ENCODE measurements at places on chromosomes 2 and 18.

GRCh38 chr2:49240608-49241007 is 86.3 kb upstream of the FSHR start:
- no peak for DNase-seq

GRCh38 chr2:128273469-128274081 is 45.1 kb downstream of the HS6ST1 start:
- no peak for DNase-seq

- no peak for DNase-seq
Measured at GRCh38 chr2:237422309-237422708, 8.3 kb upstream of the COL6A3 start.

- DNase-seq, result no peak
Measured at GRCh38 chr18:68608851-68609490, 105.9 kb downstream of the TMX3 start.

GRCh38 chr2:46489423-46490174 is 10.2 kb downstream of the TMEM247 start:
- DNase-seq, result peak; percentile 76

GRCh38 chr2:9174771-9175437 is 31.7 kb upstream of the ASAP2 start:
- peak; percentile 75 for DNase-seq

DNA sequence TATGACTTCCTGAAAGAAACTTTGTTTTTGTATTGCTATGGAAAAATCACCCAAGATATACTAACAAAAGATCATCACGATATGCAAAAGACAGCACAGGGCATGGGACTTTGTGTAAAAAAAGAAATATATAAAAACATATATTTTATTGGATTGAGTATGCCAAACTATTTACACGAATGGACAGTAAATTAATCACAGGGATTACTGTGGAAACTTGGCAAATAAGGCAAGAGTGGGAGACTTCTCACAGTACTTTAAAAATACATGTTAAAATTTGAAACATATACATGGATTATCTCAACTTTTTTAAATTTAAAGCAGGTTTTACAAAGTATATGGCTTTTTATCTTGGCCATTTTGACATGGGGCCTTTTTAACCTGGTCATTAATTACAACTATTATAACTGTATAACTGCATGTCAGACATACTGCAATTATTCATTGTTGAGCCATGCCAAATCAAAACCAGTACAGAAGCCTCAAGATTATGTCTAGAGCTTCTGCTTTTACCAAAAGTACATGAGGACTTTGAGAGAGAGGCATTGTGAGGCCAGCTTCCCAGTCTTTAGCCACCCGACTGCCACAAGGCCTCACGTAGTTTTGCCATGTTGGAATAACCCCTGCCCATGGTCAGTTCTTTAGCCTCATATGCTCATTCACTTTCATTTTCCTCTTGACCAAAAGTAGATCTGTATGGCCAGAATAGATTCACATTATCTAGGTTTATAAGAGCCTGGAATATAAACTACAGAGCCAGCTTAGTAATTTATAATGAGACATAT is 419.8 kb downstream of the SETBP1 start:
- peak; percentile 13 for DNase-seq

GRCh38 chr18:74225193-74225840 is 66.4 kb downstream of the CYB5A start:
- DNase-seq, result no peak

DNA sequence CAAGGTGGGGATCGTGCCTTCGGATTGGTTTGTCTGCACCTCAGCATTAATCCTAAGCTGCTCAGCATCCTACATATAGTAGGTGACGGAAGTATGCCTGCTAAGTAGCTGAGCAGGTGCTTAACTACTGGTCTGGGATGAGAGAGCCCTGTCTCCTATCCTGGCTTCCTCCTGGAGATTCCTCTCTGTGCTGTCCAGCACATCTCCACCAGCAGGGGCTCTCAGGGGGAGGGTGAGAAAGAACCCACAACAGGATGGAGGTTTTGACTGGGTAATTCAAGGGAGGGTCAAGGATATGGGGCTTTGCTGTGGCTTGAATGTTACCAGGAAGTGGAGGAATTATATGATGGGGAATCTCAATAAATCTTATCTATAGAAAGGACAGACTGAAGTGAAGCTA is 45.4 kb upstream of the KIF5C start:
- no peak for DNase-seq

DNA sequence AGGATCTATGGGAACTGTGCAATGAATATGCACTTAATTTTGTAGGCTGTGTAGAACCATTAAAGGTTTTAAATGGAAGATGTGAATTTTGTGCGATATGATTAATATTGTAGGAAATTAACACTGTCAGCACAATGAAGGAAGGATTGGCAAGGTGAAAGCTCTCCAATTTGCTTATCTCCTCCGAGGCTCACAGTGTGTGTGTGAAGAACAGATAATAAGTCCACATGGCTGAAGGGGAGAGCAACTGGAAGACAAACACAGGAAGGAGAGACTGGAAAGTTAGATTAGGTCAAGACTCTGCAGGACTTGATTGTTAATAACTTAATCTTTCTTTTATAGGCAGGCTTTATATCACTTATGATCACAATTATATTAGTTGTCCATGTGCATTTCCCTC is 269.7 kb upstream of the VRK2 start:
- no peak for DNase-seq

- peak; percentile 43 for DNase-seq
Measured at GRCh38 chr2:128549094-128549493, 230.4 kb upstream of the HS6ST1 start.

GRCh38 chr2:237348281-237348865 is 65.6 kb downstream of the COL6A3 start:
- no peak for DNase-seq

DNA sequence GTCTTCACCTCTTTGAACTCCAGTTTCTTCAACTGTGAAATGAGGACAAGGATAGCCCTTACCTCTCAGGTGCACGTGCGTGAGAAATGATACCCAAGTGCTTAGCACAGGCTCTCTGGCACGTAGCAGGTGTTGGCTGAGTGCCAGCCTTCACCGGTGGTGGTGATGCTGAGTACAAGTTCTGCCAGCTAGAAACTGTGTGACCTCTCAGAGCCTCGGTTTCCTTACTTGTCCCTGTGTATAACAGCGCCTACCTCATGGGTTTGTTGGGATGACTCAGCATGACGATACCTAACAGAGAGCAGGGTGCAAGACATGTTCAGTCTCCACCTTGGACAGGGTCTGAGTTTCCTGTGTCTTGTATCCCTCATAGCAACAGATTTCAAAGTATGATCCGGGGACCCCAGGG is 205.1 kb downstream of the TNS1 start:
- DNase-seq, result no peak

DNA sequence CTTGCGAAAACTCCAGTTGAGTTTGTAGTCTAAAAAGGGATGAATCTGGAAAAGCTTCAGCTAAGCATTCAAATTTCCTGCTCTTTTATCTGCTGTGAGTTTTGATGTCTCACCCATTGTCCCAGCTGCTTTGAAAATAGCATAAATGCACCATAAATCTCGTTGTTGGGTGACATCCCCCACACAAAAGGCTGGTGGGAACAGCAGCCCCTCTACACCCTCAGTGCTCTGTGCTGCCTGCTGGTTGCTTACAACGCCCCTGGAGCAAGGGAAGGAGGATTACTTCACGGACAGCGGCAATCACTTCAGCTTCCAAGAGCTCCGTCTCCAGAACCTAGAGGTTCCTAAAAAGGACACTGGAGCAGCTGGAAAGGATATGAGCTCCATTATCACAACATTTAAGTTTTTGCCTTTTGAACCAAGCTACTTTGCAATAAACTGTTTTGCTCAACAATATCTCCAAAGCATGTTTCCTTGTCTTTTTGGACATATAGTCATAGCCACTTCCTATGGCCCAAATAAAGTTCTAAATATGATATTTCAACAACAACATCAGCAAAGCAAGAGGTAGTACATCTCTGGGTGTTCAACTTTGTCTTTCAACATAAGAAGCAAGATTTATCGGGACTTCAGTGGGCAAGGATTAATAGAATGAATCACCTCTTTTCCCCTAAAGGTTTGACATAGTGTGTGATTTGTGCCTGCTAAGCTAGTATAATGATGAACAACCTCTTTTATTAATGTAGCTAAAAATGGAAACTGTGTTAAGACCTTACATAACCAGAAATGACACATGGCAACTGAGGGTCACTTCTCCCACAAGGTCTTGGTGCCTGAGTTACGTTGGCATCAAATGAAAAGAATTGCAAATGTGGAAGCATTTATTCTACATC is 413.5 kb downstream of the TXNL1 start:
- no peak for DNase-seq

DNA sequence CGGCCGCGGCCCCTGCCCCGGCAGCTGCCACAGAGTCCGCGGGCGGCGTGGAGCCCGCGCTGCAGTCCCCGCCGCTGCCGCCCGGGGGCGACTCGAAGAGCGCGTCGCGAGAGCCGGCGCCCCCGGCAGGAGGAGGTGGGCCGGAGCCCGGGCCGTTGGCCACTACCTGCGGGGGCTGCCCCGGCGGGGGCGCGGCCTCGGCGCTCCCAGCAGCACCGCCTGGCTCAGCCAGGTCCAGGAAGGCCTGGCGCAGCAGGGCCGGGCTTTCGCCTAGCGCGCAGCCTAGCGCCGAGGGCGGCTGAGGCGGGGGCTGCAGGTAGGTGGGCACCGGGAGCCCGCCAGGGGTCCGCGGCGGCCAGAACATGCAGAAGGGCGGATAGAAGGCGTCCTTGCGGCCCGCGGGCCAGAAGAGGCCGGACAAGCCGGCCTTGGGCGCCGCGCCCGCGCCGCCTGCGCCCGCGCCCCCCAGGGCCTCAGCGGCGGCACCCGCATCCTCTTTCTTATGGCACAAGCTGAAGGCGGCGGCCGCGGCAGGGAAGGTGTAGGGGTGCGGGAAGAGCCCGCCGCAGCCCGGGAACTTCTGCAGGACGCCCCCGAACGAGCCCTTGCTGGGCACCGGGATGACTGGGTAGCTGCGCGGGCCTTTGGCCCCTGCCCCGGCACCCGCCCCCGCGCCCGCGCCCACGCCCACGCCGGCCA is 3.9 kb downstream of the SKOR2 start:
- no peak for DNase-seq

DNA sequence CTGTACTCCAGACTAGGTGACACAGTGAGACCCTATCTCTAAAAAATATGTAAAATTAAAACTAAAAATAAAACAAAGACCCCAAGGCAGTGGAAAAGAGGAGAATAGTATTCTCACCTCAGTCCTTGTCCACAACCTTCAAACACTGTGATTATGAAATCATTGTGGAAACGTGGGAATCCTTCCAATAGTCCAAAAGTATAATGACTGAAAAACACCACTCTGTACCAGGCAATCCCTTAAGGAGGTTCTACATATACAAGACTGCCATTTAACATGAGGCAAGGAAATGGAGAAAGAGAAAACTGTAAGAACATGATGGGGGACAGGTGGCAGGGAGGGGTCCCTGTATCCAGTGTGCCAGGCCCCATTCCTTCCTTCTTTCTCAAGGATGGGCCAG is 66.1 kb downstream of the ACVR1 start:
- no peak for DNase-seq

DNA sequence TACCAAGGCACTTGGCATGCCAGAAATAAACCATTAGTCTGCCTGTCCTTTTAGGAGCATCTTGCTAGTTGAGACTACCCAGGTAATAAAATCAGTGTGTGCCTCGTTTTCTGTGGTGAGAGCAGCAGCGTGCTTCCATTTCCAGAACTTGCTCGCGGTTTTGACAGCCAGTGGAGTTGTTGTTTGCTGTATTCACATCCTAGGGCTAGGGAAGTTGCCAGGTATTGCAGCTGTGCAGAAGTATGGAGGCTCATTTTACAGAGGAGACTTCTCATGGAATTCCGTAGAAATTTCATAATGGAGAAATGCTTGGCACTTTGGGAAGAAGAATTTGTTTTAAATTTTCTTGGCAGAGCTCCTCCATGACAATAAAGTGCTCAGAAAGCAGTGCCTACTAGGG is 1355.1 kb upstream of the ZEB2 start:
- DNase-seq, result no peak

DNA sequence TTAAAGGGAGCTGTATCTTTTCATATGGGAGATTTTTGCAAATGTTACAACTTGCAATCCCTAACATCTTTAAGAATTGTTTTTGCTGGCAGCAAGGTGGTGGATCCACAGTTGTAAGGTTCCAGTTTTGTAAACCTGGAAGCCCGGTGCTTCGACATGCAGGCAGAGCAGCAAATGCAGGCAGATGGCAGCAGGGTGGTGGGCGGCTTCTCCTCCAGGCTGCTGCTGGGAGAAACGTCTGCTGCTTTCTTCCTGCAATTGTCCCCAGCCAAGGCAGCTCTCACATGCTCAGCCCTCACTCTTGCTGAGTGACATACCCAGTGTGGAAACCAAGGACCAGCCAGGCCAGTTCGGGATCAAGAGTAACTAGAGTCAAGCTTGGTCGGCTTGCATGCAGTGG is 166.0 kb downstream of the SEPTIN10 start:
- peak; percentile 51 for DNase-seq

DNA sequence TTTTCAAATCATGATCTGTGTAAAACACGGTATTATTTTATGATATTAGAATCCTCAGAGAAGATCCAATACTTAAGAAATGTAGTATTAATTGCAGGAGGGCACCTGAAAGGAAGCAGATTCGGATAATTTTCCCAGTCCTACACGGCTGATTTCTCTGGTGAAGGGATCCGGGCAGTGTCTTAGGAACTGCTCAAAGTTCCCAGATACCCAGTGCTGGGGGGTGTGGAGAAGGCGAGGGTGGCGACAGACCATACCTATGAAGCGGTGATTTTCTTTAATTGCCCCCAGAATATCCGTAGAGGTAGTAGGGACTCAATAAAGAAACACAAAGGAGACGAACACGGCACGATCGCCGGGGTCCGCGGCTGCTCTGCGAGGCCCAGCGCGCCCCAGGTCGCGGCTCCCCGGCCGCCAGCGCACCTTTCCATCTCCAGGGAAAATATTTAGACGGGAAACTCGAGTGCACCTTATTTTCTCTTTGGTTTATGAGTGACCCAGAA is 1.4 kb upstream of the SOX11 start:
- DNase-seq, result no peak

DNA sequence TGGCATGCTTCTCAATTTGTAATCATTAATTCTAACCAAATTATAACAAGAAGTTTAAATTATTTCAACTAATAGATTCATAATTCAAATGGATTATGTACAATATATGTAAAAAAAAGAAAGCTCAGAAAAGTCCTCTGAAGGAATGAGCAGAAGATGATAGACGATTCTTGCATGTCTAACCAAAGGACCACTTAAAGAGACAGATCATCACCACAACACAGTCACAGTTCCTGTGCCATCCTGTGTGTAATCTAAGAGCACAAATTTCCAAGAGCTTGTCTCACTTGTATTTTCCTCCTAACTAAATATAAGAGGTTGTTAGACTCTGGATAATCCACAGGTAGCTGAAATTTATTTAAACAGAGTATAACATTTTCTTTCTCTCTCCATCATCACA is 122.3 kb upstream of the CD226 start:
- no peak for DNase-seq
